Tongue (tissue), 3 donors: ENCODE measurements at places on chromosomes 6 and 20. TPM values are rescaled to one million over a fixed set of nuclear protein-coding genes. Genes with fewer than 3 reads are reported as not detected.

The RUNX2 gene
- total RNA-seq = 1.7 TPM

The ULBP3 gene
- 1.8 TPM for total RNA-seq

The PAX1 gene
- 4.1 TPM for total RNA-seq

The PARD6B gene
- 3.2 TPM for total RNA-seq

The RCAN2 gene
- total RNA-seq = 10.8 TPM
